ENCODE measurements at places on chromosomes 1 and 21.

DNA sequence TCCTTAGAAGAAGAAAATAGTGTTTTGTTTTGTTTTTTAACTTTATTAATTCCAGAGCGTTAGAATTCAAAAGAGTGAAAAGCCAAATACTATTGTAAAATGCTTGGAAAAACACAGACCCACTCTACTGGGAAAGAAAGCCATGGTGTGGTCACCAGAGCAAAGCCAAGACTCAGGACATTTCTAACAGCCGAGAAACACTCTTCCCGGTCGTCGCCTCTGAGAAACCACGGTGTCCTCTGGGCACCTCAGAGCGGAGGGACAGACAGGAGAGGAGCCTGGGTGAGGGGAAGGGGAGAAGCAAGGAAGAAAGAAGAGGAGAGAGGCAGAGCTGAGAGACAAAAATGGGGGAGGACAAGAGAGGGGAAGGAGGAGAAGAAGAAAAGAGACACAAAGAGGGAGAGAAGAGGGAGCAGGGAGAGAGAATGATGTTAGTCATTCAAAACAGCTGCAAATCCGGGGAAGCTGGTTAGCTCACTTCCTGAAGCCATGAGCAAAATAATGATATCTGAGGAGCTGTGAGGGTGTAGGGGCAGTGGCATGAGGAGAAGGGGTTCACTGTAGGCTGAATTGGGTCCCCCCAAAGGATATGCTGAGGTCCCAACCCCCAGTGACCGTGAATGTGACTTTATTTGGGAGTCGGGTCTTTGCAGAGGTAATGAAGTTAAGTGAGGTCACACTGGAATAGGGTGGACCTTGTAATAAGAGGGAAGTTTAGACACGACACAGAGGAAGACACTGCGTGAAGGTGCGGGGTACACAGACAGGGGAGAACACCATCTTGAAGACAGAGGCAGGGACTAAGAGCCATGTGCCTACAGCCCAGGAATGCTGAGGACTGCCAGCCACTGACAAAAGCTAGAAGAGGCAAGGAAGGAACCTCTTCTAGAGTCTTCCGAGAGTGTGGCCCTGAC lies 58.2 kb upstream of the DMRTB1 start:
- no peak for DNase-seq

- DNase-seq, result peak; percentile 21
Measured at GRCh38 chr1:173043253-173043652, 7.5 kb downstream of the TNFSF18 start.

DNA sequence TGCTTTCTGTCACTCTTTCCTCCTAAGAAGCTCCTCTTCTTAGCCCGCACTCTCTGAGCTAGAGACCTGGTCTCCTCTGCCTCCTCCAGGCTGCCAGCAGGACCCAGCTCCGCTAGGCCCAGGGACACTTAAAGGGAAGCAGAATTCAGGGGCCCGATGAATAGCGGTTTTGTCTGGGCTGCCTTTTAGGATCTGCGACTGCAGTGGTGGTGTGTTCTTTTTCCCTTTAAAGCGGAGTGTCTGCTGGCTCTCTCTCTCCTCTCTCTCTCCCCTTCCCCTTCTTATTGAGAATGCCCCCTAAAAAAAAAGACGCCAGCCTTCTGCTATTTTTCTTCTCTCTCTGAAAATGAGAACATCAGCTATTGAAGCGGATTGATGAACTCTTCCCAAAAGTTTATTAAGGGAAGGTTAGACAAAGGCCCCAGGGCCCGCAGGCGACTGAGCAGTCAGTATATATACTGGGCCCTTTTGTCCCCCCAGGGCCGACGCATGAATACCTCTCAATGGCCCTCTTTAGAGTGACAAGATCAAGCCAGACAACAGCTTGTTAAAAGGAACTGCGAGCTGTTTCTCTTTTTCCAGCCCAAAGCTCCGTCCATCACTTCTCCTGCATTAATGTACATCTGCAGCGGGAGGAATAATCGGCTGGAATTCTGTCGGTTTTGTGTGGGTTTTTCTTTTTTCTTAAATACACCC lies 27.0 kb downstream of the PAX7 start:
- no peak for DNase-seq

DNA sequence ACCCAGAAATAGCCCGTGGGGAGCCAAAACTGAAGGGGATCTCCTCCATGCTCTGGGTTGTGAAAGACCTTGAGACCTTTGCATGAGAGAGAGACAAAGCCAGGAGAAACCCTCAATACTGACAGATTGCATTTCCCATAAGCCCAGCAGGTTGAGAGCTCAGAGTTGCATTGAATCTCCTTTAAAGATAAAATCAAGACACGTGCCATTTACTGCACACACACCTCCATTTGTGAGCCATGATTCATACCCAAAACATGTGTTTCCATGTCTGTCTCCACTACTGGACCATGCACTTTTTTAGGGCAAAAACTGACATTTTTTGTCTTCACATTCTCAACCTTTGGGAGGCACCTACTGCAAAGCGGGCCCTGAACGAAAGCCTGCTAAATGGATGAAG lies 144.0 kb upstream of the NRIP1 start:
- DNase-seq, result peak; percentile 93

DNA sequence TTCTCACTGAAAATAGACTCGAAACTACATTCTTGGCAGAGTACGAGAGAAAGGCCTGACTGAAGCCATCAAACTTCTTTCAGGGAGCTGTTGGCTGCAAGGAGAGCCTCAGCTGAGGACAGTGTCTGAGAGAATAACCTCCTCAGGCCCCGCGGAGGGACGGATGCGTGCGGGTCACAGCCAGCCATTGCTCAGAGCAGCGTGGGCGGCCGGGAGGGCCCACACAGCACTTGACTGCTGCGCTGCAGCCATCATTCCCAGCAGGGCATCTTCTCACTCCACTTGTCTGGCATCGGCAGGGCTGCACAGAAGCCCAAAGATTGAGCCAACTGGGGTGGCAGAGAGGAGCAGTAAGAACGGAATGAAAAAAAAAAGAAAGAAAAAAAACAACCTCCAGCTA lies 113.5 kb downstream of the XCL2 start:
- no peak for DNase-seq

DNA sequence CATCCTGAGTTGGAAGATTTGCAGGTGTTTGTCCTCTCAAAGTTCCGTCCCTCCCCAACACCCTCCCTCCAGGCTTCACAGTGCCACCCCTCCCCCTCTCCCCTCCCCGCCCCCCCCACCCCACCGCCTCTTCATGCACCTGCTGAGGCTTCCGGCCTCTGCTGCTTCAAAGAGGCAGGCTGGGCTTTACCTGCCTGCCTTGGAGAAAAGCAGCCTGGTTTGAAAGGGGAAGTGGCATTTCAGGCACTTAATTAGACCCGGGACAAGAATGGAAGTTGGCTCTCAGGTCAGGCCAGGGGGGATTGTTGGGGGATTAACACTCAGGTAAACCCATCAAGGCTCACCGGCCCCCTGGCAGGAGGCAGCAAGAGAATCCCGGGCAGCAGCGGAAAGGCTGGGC lies 21.1 kb downstream of the PAX7 start:
- DNase-seq, result no peak

DNA sequence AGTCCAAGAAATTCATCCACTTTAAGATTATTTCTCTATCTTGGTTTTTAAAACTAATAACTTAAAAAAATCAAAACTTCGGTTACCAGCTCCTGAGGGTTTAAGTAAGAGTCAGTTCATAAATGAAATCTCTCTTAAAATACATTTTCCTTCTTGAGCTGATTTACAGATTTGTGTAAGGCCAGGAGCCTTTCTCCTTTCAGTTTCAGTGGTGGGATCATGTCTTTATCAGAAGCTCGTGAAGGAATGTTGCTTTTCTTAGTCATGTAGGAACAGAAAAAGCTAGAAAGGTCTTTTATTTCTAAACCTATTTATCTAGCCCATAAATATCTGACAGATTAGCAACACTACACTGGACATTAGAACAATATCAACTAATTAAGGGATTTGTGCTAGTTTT lies 390.2 kb downstream of the GPATCH2 start:
- no peak for DNase-seq

GRCh38 chr1:150678988-150679387 lies 18.0 kb downstream of the GOLPH3L start:
- no peak for DNase-seq

DNA sequence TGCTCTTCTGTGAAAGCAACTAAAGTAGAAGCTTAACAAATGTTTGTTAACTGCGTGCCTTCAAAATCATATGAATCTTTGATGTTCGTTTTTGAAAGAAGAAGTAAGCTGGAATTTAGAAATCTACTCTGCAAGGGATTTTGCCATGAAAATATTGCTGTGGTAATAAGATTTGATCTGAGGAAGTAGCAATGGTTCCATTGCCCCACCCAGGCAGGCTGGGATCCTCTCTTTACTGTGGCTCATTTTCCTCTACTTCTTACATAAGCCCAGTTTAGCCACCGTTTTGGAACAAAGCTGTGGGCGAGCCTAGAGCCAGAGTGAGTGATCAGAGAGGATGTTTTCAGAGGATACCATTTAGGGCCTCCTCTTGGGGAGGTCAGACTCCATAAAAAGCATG lies 20.3 kb upstream of the PTGFRN start:
- no peak for DNase-seq

Measured in trophoblast cell (in vitro differentiated cells and primary cell).